HepG2 (cell line): ENCODE measurements at places on chromosomes 6 and 20.
A peak's percentile ranks its signal among the peaks of the same experiment; 100 is the strongest.

GRCh38 chr6:13812359-13812642 lies 2.1 kb downstream of the MCUR1 start:
- no peak for DNase-seq

- no peak for DNase-seq
Measured at GRCh38 chr6:26312096-26312463, 52.9 kb upstream of the BTN3A2 start.

- no peak for DNase-seq
Measured at GRCh38 chr20:11902285-11902697, 15.4 kb upstream of the BTBD3 start.

GRCh38 chr6:44156494-44157151 lies 2.0 kb upstream of the CAPN11 start:
- peak; percentile 97 for DNase-seq

GRCh38 chr6:111339294-111339693 lies 143.7 kb downstream of the REV3L start:
- DNase-seq, result no peak
